ENCODE measurements at places on chromosomes 3 and 15.

DNA sequence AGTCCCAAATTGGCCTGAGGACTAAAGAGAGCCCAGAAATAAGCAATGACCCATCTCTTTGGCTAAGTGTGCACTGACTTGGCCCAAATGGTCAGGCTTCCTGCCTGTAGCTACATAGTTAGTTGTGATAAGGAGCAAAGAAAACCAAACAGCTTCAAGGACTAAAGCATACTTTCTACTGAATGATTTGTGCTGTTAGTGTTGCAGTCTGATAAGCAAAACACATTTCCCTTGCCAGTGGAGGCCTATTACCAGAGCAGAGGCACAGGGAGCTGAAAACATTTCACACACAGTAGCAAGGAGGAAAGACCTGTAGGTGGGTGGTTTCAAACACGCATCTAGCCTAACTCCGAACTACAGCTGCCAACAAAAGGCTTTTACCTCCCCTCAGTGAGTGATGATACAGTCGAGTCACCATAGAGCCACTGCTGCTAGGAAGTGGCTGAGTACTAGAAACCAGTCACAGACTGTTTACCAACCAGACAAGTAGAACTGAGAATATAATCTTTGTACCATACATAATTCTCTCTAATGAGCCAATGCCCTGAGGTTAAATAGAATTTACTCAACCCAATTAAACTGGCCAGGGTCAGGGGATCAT is 222.3 kb upstream of the THBS1 start:
- DNase-seq = no peak

GRCh38 chr3:46717447-46718231 is at the start of gene PRSS50:
Gene PRSS50, minus strand, starts transcription at chr3:46717869. Its CDS starts 45 bp downstream, at chr3:46717824.
- DNase-seq = no peak

DNA sequence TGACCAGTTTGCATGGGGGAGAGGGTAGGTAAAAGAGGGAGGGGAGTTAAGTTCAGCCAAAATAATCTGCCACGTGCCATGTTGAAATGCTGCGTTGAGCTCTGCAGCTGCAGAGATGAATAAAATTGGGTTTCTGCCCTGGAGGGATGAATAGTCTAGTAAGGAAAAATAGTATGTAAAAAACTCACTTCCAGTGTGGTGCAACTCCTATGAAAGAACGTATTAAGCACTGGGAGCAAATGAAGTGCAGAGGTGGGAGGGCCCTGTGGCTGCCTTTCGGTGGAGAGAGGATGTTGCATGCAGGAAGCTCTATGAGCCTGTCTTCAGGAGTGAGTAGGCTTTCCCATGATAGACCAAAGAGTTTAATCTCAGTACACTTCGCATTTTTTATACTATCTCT is 8.6 kb downstream of the CEP63 start:
- no peak for DNase-seq

DNA sequence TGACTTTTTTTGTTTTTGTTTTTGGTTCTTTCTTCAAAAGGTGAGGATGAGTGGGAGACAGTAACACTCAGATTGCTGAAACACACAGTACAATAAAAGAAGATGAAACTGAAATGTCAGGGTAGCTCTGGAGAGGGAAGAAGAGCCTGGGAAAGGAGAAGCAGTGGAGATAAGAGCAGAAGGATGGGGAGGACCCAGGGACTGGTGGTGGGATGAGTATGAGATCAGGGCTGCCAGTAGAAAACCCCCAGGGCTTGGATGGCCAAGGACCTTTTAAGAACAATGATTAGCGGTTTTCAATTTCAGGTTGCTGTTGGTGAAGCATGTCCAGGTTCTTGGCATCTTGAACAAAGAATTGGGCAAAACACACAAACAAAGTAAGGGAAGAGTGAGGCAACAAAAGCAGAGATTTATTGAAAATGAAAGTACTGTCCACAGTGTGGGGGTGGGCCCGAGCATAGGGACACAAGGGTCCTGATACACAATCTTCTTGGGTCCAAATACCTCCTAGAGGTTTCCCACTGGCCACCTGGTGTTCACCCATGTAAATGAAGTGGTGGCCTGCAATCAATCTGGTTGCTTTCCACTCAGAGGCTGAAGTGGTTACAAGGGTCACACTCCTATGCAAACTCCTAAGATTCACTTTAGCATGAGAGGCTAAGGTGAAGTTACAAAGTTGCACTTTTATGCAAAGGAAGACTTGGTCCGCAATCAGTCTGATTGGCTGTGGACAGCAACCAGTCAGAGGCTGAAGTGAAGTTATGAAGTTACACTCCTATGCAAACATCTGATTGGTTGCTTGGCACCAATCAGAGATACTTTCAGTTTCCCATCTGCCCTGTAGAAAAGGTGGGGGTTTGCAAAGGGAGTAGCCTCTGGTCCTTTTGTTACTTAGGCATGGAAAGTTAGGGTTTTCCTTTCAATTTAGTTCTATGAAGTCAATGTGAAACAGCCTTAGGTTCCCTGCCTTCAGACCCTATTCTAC is 26.1 kb upstream of the MFSD1 start:
- DNase-seq = no peak

DNA sequence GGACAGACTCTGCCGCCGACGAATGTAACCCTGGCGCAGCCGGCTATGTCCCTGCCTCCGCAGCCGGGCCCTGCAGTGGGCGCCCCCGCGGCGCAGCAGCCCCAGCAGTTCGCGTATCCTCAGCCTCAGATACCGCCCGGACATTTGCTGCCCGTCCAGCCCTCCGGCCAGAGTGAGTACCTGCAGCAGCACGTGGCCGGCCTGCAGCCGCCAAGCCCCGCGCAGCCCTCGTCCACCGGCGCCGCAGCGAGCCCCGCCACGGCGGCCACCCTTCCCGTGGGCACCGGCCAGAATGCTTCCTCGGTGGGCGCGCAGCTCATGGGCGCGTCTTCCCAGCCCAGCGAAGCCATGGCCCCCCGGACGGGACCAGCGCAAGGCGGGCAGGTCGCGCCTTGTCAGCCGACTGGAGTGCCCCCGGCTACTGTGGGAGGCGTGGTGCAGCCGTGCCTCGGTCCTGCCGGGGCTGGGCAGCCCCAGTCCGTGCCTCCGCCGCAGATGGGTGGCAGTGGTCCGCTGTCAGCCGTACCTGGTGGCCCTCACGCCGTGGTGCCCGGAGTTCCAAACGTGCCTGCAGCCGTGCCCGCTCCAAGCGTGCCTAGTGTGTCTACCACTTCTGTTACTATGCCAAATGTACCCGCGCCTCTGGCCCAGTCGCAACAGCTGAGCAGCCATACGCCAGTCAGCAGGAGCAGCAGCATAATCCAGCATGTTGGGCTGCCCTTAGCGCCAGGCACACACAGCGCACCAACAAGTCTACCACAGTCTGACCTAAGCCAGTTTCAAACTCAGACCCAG is 2.4 kb downstream of the TSC22D2 start:
- DNase-seq = no peak

DNA sequence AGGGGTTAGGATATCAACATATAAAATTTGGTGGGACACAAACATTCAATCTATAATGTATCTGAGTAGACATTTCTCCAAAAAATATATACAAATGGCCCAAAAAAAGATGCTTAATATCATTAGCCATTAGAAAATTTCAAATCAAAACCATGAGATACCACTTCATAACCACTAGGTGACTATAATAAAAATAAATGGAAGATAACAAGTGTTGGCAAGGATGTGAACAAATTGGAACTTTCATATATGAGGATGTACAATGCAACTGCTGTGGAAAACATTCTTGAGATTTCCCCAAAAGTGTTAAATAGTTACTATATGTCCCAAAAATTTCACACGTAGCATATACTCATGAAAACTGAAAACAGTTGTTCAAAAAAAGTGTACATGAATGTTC is 36.5 kb upstream of the WNT7A start:
- no peak for DNase-seq

GRCh38 chr3:112675349-112675748 is 34.4 kb upstream of the CCDC80 start:
- DNase-seq = no peak

DNA sequence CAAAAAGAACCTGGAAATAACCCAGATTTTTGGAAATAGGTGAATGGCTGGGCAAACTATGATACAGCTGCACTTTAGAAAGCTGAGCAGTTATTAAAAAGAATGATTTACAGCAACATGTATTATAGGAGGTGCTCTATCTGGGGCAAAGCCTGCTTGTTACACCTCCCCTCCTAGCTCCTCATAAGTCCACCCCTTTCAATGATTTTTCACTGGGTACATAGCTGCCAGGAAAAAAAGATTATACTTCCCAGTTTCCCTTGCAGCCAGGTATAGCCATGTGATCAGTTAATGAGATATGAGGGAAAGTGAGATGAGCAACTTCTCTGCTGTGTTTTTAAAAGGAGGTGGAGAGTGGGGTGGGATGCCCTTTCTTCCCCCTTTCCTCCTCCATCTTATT is 97.7 kb downstream of the CHST2 start:
- DNase-seq = no peak

- peak; percentile 28 for DNase-seq
Observed at GRCh38 chr3:69326855-69327300, 59.0 kb downstream of the FRMD4B start.

- DNase-seq = no peak
Observed at GRCh38 chr15:97815835-97816234, 144.7 kb upstream of the ARRDC4 start.

- no peak for DNase-seq
Observed at GRCh38 chr3:100083209-100083608, 31.1 kb downstream of the FILIP1L start.

DNA sequence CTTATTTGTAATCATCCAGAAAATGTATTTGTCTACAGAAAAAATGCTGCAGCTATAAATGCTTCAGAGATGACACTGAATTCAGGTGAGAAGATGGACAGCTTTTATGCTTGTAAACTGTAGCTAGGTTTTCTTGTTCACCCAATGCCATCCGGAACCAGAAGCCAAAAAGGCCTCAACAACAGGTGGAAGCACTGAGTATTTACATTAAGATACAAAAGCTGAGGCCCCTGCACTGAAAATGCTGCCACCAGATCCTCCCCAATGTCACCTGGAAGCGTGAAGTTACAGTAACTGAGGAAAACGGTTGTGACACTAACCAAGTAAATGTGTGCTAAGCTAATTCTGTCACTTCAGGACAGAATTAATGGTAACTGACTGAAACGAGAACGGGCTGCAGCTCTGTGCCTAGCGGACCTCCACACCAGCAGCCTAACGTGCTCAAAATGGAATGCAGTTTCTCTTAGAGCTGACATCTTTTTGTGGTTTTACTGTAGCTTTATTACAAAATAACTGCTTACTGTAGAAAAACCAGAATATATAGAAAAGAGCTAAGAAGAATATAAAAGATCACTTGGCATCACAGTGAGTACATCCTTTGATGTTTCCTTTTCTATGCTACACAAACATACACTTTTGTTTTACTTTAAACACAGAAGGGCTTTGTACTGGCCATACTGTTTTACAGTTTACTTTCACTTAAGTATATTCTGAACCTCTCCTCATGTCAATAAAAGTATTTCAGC is 7.6 kb downstream of the CHSY1 start:
- DNase-seq = no peak

Measured in stimulated activated CD4-positive, alpha-beta T cell treated with anti-CD3 and anti-CD28 coated beads, Interleukin-1b, Interleukin-23, amount 100 ng/mL, for 24 hours (primary cell).